ENCODE measurements at places on chromosomes 16 and 17.

- no peak for DNase-seq
These were observed 346.0 kb downstream of the GRIN2A start for GRCh38 chr16:9836118-9836736.

DNA sequence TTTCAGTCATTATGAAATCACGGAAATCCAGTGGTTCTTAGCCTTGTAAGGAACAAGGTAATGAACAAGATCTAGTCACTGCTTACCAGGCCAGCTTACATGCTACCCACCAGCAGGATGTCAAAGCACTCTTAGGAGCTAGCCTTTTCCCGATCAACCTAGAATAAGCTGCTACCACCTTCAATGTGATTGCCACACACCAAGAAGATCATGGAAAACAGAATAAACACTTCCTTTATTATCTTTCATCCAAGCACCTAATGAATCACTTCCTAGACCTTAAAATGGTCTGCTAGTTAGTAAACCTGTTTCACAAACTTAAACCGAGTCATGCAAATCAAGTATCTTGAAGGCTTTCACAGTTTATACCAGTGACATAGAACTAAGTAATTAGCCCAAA lies 5.0 kb downstream of the BBS2 start:
- no peak for DNase-seq

DNA sequence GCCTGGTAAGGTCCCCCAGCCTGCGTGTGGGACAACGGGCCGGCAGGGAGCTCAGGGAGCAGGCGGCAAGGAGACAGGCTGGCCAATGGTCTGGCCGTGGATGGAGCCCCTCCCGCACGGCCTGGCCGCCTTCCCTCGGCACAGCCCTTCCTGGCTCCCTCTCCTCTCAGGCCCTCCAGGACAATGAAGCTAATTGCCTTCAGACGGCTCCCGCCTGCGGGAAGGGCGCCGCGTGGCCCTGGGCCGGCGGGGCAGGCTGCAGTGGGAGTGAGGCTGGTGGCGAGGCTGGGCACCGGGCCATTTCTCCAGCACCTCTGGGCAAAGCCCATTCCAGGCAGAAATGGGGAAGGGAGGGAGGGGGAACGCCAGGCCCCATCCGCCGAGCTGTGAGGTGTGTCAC lies 50.9 kb downstream of the ENGASE start:
- DNase-seq = no peak

- no peak for DNase-seq
These were observed 18.6 kb downstream of the GRIN2C start for GRCh38 chr17:74840989-74841666.

- no peak for DNase-seq
These were observed 25.9 kb upstream of the FAAP100 start for GRCh38 chr17:81578038-81578441.

GRCh38 chr17:41988418-41988817 lies 21.8 kb downstream of the CNP start:
- DNase-seq = no peak

DNA sequence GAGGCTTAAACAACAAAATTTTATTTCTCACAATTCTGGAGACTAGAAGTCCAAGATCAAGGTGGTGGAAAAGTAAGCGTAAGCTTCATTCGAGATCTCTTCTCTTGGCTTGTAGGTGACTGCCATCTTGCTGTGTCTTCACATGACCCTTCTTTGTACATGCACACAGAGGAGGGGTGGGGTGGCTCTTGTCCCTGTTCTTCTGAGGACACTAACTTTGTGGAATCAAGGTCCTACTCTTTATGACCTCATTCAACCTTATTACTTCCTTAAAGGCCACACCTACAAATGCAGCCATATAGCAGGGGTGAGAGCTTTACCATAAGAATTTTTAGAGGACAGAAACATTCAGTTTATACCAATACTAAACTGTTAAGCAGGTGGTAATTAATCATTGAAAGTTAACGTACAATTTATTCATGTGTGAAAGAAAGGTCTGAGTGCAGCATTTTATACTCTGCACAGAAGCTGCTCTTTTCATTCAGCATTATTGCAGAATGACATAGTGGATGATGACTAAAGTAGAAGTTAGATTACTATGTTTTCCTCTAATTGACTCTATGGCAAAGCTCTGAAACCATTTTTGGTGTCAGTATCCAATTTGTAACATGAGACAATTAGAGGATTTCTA lies 139.9 kb upstream of the HLF start:
- no peak for DNase-seq

DNA sequence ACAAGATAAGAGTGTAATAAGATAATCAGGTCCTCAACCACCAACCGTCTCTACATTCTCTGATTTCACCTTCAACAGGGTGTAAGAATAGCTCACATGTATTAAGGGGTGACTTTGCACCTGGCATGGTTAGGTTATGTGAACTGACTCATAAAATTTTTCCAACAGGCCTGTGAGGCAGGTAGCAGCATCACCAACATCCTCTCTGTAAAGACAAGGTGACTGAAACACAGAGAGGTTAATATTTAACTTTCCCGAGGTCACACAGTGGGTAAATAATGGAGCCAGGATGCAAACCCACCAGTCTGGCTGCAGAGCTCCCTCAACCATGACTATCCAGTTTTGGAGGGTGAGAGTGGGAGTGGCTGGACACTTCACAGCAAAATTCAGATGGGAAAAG lies 317.2 kb downstream of the C16orf95 start:
- no peak for DNase-seq

GRCh38 chr17:10091046-10091445 lies 107.4 kb downstream of the GAS7 start:
- no peak for DNase-seq

- DNase-seq = no peak
These were observed 44.9 kb downstream of the SSH2 start for GRCh38 chr17:29885031-29885640.

- no peak for DNase-seq
These were observed 56.6 kb upstream of the RBBP6 start for GRCh38 chr16:24482681-24483202.

- no peak for DNase-seq
These were observed 12.6 kb upstream of the SLC12A3 start for GRCh38 chr16:56852401-56852730.

DNA sequence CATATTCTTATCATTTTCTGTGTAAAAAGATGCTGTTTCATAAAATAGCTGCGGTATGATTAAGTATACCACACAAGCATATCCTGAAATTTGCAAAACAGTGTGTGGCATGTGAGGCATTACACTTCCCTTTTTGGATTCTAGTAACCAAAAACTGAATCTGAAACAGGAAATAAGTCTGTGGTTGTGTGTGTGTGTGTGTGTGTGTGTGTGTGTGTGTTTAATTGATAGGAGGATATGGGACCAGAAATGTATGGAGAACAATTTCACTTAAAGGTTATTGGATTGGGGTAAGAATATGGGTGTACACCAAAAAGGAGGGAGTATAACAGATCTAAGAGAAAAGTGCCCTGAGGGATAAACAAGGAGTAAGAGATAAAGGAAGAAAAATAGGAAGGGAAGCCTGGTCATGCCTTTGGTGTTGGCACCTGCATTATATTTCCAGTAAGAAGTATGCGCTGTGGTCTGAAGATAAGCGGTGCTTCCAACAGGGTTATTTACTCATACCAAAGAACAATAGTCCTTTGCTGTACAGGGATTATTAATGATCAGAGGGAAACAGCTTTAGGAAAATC lies 4.0 kb downstream of the LYRM1 start:
- peak; percentile 32 for DNase-seq

DNA sequence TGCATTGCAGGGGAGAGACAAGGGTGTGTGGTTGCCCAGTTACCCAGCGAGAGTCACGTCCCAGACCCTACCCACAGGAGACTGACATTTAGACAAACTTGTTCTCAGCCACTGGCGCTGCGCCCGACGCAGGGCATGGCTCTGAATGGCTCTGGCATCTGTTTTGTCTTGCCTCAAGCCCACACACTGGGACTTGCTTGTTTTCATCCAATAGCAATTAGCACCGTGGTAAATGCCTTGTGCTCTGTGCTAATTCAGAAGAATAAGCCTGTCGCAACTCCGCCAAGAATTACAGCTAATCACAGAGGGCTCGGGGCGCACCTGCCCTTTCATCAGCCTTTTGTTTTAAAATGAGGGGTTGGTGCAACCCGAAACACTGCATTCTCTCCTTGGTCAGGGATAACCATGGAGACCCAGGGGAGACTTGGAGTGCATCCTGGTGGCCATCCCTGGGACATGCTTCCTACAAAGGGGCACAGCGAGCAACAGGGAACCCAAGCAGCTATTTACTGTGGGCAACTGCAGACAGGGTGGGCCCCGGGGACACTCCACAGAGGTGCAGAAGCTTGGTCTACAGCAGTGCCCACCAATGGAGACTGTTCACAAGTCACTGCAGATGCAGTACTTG lies 220.6 kb upstream of the ZFHX3 start:
- DNase-seq = no peak

- DNase-seq = no peak
These were observed 5.9 kb downstream of the PAM16 start for GRCh38 chr16:4344983-4345835.

DNA sequence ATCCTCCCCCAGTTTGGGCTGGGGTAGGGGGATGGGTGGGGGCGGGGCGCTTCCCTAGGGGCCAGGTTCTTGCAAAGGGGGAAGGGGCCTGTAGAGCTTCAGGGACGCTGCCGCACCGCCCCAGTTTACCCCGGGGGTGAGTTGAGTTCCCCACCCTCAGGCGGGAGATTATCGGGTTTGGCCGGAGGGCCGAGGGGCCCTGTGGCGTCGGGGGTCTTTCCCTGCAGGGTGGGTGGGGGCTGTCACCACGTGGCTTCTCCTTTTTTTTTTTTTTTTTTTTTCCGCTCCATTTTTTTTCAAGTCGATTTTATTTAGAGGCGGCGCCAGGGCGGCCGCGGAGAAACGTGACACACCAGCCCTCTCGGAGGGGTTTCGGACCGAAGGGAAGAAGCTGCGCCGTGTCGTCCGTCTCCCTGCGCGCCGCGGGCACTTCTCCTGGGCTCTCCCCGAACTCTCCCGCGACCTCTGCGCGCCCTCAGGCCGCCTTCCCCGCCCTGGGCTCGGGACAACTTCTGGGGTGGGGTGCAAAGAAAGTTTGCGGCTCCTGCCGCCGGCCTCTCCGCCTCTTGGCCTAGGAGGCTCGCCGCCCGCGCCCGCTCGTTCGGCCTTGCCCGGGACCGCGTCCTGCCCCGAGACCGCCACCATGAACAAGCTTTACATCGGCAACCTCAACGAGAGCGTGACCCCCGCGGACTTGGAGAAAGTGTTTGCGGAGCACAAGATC lies at the start of gene IGF2BP1:
Gene IGF2BP1 (plus strand): TSS at position 283 of the 724 bp plus-strand sequence. CDS start 361 bp downstream, at position 644.
- no peak for DNase-seq

GRCh38 chr16:71242036-71242435 lies 11.5 kb upstream of the HYDIN start:
- DNase-seq = no peak

DNA sequence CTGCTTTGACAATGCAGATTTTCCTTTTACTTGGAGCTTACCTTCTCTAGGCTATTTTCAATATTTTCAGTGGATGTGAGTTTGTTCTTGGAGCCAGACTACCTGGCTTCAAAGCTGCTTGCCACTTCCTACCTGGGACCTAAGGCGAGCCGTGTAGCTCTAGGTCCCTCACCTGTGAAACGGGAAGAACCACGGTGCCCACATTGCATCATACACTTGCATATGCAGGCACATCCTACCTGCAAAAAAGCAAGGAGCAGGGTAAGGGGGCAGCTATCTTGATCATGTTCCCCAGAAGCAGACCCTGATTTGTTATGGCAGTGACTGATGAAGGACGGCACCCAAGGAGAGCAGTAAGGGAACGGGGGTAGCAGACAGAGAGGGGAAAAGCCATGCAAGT lies 27.0 kb upstream of the MPRIP start:
- no peak for DNase-seq

DNA sequence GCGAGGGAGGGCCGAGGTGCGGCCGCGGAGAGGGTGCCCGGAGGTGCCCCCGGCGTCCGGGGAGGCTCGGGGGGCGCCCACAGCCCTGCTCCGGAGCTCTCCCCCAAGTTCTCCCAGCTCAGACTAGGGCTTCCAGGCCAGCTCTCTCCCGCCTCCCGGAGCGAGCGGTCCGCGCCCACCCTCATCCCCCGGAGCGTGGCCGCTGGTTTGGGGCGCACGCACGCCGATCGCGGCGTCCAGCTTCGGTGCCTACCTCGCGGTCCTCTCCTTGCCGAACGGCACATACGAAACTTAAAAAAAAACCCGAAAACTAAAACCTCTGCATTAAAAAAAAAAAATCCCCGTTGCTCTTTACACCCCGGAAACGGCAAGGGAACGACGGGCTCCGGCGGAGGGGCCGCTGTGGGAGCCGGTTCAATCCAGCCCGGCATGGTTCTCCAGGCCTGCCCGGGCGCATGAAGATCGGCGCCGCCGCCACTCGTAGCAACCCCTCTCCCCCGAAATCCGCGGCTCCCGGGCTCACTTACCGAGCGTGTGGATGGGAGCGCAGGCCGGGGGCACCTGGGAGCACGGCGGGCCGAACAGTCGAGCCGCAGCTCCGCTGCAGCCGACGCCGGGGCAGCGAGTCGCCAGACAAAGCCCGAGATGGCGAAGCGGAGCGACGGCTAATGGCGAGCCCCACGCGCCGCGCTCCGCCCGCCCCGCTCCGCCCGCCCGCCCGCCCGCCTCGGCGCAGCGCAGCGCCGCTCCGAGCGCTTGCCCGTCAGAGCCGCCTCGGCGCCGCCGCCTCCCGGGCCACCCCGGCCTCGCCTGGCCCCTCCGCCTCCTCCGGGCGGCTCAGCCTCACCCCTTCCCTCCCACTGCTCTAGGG lies 973 bp upstream of the UBTF start:
- DNase-seq = peak; percentile 60

- peak; percentile 5 for DNase-seq
These were observed 7.0 kb upstream of the ZKSCAN2 start for GRCh38 chr16:25264597-25264996.

DNA sequence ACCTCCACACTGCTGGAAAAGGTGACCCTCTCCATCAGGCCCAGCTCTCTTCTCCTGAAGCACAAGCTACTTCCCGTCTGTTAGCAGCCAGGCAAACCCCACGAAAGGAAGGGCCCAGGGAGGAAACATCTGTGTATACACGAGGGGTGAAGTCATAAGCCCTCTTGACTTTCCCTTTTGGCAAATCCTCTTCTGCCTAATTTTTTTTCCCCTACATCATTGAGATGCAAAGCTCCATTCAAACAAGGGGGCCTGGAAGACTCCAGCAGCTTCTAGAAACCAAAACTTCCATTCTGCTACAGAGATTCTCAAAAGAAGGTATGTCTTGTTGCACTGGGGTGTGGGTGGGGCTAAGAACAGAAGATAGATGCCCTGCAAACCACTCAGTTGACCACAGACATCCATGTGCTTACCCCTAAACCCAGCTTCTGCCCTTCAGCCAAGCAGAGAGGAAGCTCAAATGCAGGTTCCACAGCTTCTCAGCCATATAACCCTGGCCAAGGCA lies 145.6 kb upstream of the RCVRN start:
- no peak for DNase-seq

- no peak for DNase-seq
These were observed 109.1 kb upstream of the CDC42EP4 start for GRCh38 chr17:73420897-73421296.

GRCh38 chr17:78708510-78708973 lies 73.5 kb downstream of the CYTH1 start:
- peak; percentile 68 for DNase-seq

DNA sequence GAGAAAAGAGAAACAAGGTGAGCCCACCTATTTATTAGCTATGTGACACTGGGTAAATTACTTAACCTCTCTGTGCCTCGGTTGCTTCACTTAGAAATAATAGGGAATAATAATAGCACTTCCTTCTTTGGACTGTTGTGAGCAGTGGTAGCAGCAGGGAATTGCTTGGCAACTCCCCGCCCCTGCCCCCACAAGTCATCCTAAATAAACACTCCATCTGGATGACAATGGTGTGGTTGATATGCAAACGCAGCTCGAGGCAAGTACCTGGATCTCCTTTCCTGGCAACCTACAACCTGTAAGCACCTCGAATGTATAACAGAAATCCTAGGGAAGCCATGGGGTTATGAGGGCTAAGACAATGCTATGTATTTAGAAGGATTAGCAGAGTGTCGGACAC lies 9.1 kb downstream of the TEKT3 start:
- no peak for DNase-seq
